Spleen (tissue), 13 donors: ENCODE measurements at places on chromosomes 1 and 21.

- peak; percentile 78 for DNase-seq
Measured at GRCh38 chr1:21338573-21339355, 48.5 kb upstream of the ECE1 start.

DNA sequence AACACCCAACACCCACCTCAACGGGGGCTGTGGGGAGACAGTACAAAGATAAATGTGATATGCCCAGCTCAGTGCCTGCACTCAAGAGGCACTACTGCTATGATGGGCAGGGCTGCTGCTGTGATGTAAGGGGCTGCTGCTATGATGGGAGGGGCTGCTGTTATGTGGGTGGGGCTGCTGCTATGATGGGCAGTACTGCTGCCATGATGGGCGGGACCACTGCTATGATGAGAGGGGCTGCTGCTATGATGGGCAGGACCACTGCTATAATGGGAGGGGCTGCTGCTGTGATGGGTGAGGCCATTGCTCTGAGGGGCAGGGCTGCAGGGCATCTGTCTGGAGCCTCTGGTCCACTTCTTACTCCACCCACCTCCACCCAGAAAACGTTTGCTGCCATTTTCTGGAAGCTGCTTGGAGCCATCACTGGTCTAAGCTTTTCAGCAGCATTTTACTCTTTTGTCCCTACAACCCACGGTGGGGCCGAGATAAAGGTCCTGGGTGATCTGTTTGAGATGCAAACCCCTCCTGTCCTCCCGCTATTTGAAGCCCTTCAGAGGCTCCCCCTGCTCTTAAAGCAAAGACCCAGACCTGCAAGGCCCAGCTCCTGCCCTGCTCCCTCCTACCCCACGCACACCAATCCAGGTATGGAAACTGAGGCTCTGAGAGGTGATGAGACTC is 656.9 kb downstream of the PTPRU start:
- no peak for DNase-seq

DNA sequence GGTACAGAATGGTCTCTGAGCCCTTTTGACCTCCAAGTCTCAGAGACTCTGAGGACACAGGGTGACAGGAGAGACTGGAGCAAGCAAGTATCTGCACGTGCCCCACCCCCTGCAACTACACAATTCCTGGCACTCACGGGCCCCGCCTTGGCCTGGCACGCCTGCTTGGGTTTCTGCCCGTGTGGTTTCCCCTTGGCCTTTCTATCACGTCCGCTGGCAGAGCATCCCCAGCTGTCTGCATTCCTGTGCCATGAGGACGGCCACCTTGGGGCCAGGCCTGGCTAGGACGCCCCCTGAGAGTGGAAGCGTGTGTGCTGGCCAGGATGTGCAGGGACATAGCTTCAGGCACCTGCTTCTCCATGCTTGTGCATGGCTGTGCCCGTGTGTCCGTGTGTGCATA is 14.3 kb upstream of the EDN2 start:
- no peak for DNase-seq

- DNase-seq = no peak
Measured at GRCh38 chr21:34204481-34205439, 131.4 kb downstream of the MRPS6 start.

GRCh38 chr1:37479255-37480124 is 5.1 kb downstream of the ZC3H12A start:
- peak; percentile 96 for DNase-seq

GRCh38 chr1:165827268-165828102 is at the start of gene UCK2:
UCK2 (plus strand) TSS chr1:165827614; CDS start chr1:165827834, 220 bp downstream.
- peak; percentile 93 for DNase-seq

DNA sequence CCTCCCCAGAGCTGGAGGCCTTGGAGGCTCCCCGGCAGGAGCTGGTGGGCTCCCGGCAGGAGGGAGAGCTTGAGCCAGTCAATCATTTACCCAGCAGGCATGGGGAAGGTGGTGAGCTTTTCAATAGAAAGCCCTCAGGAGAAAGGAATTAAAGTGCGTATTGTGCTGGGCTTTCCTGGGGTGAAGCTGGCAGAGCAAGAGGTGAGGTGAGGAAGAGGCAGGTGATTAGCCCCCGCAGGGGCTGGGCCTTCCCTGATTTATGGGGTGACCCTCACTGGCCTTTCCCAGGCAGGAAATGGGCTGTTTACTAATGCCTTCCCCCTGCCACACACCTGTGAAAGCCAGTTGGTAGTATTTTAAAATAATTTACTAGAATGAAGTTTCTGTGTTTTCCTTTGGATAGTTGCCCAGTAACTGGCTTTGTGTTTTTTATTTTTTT is 25.8 kb downstream of the CLDN14 start:
- DNase-seq = no peak

DNA sequence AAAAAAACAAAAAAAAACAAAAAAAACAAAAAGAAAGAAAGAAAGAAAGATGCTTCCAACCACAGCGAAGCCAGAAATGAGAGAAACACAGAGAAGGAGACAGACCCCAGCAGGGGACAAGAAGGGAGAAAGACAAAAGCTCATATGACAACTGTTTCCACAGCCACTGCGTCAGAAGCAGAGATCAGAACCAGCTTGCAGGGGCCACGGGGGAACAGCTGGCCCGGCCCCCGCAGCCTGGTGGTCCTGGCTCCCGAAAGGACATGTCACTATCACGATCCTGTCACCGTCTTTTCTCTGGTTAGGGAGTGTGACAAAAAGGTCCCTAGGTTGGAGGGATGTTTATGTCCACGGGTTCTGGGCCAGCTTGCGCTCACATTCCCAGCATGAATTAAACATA is 60.7 kb downstream of the ACOT7 start:
- DNase-seq = no peak

GRCh38 chr1:179228783-179229213 is 679 bp downstream of the ABL2 start:
- no peak for DNase-seq

DNA sequence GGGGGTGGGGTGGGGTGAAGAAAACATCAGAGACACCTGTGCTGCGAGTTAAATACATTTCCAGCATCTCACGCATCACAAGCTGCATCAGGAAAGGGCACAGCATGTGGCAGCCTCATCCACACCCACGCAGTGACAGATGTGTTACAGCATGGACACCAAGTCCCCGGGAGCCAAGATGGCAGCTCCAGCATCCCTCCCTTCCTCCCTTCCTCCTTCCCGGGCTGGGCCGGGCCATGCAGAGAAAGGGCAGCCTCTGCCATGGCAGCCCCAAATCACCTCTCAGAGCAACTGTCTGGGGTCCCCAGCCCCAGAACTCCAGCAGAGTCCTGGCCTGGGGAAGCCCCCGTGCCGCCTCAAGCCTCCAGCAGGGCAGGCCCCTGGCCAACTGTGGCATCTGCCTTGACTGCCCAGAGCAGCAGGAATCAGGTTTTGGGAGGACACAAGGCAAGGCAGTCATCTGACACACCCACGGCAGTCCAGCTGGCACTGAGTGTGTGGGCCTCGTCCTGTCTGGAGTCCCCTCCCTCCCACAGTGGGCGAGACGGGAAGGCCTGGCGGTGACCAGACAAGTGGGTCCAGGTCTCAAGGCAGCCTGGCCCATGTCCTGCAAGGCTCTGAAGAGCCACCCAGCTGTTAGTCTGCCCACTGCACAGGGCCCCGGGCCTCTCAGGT is 6.2 kb downstream of the SMIM1 start:
- DNase-seq = peak; percentile 56

- no peak for DNase-seq
Measured at GRCh38 chr21:34298534-34299167, 65.2 kb upstream of the KCNE2 start.

GRCh38 chr1:145951526-145951925 is 6.3 kb downstream of the LIX1L start:
- no peak for DNase-seq

GRCh38 chr21:38651570-38651969 is 153.3 kb upstream of the ERG start:
- no peak for DNase-seq

- no peak for DNase-seq
Measured at GRCh38 chr1:171754353-171754705, 12.5 kb upstream of the VAMP4 start.

DNA sequence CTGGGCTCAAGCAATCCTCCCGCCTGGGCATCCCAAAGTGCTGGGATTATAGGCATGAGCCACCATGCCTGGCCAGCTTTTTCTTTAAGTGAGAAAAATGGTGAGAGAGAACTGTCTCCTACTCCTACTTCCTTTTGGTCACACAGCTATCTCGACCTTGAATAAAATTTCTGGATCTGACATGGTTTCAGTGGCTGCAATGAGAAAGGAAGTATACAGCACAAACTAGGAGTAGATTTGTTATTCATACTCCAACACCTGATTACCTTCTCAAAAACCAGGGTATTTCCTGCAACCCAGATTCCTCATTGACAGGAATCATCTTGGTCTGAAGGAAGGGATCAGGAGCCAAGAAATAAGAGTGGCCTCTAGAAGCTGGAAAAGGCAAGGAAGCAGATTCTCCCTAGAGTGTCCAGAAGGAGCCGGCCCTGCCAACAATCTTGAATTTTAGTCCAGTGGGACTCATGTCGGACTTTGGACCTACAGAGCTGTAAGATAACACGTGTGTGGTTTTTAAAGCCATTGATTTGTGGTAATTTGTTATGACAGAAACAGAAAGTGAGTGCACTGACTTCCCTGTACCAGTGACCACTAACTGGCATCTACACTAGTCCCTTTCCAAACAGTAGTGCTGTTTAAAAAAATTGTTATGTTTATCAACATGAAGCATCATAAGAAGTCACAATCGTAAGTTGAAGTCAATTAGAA is 516.6 kb downstream of the SMYD3 start:
- DNase-seq = no peak

DNA sequence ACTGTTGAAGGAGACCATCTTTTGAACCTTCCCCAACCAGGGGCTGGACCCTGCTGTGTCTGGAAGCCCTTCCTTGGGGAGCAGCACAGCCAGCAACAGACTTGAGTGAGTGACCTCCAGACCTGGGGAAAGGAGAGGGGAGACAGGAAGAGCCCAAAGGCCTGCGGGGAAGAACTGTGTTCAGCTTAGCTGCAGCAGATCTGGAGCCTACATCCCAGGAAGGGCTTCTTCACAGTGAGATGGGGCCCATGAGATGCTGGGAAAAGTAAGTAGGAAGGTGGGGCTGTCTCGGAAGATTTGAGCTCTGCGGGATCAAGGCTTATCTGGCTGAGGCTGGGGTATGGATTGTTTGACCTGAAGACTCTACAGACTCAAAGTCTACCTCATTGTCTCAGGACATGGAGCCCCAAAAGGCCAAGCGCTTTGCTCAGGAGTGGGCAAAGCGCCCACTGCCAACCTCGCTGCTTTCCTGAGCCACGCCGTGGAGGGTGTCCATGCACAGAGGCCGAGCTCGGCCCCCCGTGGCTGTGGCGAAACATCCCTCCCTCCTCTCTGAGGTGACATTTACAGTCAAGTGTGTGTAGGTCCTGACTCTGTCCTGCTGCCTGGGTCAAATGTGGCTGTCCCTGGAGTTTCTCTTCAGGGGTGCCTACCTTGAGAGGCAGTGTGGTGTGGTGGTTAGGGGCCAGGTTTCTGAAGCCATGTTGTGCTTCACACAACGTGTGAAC is 24.5 kb downstream of the SPOCD1 start:
- peak; percentile 64 for DNase-seq

DNA sequence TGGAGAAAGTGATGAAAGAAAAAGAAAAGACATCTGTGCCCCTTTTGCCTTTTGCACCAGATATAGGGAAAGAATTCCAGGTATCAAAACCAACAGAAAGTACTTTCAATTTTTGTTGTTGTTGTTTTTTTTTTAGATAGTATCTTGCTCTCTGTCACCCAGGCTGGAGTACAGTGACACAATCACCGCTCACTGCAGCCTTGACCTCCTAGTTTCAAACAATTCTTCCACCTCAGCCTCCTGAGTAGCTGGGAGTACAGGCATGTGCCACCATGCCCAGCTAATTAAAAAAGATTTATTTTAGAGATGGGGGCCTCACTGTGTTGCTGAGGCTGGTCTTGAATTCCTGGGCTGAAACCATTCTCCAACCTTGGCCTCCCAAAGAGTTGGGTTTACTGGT is 31.3 kb upstream of the IVNS1ABP start:
- DNase-seq = no peak

GRCh38 chr1:98371764-98372163 is 289.8 kb upstream of the SNX7 start:
- no peak for DNase-seq

DNA sequence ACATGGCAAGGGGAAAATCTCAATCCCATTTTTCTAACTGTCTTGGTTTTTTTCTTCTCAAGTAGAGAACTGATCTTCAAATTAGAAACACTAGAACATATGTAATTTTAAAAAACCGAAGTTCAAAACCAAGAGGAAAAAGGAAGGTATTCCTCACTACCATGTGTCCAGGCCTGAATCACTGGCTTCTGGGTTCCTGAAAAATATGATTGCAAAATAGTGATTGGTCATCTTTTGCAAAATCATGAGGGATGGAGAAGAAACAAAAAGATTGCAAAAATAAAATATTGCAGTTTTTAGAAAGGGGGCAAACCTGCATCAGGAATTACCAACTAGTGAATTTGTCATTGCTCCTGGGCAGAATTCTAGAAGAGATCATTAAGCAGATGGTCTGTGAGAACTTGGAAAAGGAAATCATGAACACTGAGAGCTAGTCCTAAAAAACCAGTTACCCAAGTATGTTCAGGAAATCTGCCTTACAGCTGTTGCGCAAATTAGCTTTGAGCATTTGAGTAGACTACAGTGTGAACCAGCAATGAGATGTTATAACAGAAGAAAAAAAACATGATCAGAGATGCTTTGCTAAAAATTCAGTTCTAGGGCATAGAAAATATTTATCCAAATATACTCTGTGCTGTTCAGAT is 49.4 kb downstream of the SPATA46 start:
- DNase-seq = no peak

- no peak for DNase-seq
Measured at GRCh38 chr1:90334137-90334536, 339.2 kb downstream of the ZNF326 start.

DNA sequence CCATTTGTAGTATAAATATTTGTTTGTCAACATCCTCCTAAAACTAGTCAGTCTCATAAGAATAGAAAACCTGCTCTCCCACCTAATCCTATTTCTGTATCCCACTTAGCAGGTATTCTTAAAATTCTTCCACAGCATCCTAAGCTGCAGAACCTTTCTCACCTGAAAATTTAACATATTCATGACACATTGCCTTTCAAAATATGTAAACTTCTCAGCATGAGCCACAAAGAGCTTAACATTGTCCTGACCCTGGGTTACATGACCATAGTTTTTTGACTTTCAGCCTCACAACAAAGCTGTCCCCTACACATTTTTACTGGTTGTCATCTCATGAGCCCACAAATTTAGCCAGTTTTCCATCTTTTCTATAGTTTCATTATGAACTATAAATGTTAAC is 712.1 kb downstream of the LTN1 start:
- no peak for DNase-seq

GRCh38 chr1:109659145-109659544 is 3.2 kb downstream of the GSTM4 start:
- DNase-seq = no peak
